Mesenteric fat pad (tissue), 1 donor: ENCODE measurements at places on chromosomes 6 and 20. TPM values are rescaled to one million over a fixed set of nuclear protein-coding genes. Genes with fewer than 3 reads are reported as not detected.

DNA sequence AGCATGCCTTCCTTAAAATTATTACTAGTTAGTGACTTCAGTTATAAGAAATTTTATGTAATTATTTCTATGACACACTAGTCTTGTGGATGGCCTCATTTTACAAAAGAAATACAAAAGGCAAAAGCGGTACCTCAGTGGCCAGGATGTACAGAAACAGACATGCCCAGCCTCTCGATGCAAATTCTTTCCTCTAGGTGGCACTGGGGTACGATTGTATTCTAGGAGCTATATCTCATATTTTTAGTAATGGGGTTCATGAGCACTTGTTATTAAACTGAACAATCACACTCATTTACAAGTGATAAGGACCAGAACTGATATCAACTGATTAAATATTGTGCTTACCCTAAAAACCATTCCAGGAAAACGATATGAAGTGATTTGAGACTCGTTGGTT is 59.8 kb downstream of the SOD2 start:
- no peak for DNase-seq

Gene EPPIN
- not detected for total RNA-seq

DNA sequence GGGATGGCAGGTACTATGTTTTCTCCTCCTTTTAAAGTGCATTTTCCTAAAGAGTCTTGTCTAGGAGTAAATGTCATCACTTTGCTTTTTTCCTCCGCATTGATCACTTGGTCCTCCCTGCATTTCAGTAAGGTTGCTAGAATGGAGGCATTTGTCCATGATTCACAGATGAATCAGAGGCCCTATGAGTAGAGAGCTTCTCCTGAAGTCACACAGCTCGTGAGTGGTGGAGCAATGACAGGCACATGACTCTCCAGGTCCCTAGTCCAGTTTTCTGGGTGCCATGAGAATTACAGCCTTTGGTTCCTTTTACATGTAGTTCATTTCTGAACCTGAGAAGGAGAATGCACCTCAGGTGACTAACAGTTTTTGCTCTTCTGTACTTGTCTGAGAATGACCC is 50.5 kb downstream of the HLA-A start:
- no peak for DNase-seq

DNA sequence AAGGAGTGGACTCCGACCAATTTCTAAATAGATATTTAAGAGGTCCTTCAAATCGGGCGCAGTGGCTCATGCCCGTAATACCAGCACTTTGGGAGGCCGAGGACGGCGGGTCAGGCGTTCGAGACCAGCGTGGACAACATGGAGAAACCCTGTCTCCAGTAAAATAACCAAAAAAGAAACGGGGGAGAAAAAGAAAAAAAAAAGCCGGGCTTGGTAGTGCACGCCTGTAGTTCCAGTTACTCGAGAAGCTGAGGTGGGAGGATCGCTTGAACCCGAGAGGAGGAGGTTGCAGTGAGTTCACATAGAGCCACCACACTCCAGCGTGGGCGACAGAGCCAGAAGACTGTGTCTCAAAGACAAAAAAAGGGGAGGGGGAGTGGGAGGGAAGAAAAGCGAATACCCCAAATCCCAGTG is 53.3 kb upstream of the HFE start:
- DNase-seq, result no peak

DNA sequence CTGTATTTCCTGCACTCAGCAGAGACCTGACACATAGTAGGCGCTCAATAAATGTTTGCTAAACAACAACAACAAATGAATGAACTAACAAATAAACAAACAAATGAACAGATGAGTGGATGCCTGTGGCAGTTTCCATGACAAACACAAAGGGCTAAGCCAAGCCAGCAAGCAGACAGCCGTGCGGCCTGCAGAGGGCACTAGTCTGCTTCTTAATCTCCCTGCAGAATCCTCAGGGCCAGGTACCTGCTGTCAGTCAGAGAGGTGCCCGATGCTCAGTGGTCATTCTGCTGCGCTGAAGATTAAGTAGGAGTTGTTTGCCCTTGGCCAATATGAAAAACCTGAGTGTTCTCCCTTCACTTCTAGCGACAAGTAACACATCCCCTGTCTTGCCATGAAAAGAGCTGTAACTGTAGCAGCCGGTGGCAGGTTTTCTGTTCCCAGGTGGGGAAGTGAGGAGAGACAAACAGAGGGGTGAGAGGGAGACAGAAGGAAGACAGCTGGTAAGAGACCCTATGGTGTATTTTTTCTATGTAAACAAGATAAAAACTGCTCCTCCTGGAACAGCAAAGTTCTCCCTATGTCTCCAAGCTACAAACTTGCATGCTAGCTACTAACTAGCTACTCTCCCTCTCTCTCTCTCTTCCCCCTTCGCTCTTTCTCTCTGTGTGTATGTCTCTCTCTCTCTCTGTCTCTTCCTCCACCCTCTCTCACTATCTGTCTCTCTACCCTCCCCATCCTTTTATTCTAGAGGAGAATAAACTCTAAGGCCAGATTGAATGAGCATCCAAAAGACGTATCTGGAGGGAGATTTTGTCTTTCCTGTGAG is at the start of gene MC3R:
Gene MC3R, plus strand, starts transcription at position 779 of the 829 bp plus-strand sequence. CDS start 112 bp downstream, outside the sequence.
- no peak for DNase-seq

GRCh38 chr6:24692848-24693592 is 25.9 kb downstream of the C6orf62 start:
- DNase-seq, result no peak

- DNase-seq, result no peak
Measured at GRCh38 chr6:18242062-18242851, 22.1 kb downstream of the DEK start.

Gene PLN
- 5.6 TPM for total RNA-seq

DNA sequence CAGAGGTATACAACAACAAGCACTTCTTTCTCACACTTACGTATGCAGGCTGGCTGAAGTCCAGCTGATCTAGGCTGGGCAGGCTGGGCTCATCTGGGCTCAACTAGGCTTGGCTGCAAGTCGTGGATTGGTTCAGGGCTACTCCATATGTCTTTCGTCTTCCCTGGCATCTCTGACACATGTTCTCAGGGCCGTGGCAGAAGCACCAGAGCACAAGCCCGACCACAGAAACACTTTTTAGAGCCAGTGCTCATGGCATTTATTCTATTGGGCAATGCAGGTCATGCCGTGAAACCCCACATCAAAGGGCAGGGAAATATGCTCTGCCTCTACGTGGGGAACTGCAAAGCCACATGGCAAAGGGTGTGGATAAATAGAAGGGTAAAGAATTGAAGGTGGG is 93.8 kb downstream of the RIN2 start:
- DNase-seq, result no peak

Gene ANKRD66
- not detected for total RNA-seq

Gene SLC2A10
- total RNA-seq, result 13.1 TPM

Gene CLPSL1
- not detected for total RNA-seq

Gene ADGB
- total RNA-seq, result not detected

- peak; percentile 90 for DNase-seq
Measured at GRCh38 chr6:170295510-170296422, 4.9 kb upstream of the DLL1 start.

GRCh38 chr6:138503881-138504680 is 4.8 kb upstream of the NHSL1 start:
- DNase-seq, result no peak

Gene TRAPPC3L
- total RNA-seq, result not detected

Gene ULBP1
- 0.19 TPM for total RNA-seq

Gene ARMC2
- 10.0 TPM for total RNA-seq

GRCh38 chr6:105740946-105741645 is 338.2 kb upstream of the PREP start:
- no peak for DNase-seq

Gene WFDC2
- total RNA-seq, result not detected

GRCh38 chr20:2653556-2654383 is 1.3 kb downstream of the NOP56 start:
- DNase-seq, result no peak

DNA sequence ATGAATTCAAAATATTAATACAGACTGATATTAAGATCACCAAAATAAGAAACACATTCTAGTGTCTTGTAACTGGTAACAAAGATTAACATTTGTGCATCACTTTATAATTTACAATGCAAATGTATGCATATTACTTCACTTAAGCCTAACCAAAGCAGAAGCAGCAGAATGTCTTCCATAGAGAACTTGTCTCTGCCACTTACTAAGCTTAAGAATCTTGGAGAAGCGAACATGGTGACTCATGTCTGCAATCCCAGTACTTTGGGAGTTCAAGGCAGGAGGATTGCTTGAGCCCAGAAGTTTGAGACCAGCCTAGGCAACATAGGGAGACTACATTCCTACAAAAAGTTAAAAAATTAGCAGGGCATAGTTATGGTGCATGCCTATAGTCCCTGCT is 18.8 kb downstream of the AK9 start:
- no peak for DNase-seq

DNA sequence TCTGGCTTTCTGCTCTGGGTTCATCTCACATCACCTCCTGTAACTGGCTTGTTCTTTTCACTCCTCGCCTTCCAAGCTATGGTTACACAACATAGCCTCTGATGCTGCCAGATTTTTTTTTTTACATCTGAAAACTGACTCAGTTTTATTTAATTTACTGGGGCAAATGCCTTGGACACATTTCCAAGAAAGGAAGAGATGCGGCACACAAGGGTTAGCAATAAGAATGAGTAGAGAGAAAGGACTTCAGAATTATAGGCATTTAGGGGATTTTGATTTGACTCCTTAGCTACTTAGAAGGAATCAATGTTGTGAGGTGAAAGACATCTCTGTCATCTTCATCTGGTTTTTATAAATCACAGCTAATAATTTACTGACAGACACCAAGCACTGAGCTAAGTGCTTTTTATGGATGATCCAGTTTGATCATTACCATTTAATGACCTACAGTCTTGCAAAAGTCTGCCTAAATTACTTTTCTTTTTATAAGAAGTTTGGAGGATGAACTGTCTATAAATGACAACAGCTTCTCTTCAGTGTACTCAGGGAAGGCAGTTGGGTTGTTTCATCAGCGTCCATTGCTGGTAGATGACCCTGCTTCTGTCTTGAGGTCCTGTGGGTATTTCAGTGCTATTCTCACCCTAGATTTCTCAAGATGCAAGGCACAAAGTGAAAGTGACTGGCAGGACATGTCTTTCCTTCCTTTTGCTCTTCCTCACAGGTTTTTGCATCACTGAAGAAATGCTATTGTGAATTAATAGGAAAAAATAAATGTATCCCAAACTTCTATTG is 31.1 kb downstream of the LAMA4 start:
- DNase-seq, result no peak

Gene CALHM4
- total RNA-seq, result not detected

Gene AGER
- 5.7 TPM for total RNA-seq

DNA sequence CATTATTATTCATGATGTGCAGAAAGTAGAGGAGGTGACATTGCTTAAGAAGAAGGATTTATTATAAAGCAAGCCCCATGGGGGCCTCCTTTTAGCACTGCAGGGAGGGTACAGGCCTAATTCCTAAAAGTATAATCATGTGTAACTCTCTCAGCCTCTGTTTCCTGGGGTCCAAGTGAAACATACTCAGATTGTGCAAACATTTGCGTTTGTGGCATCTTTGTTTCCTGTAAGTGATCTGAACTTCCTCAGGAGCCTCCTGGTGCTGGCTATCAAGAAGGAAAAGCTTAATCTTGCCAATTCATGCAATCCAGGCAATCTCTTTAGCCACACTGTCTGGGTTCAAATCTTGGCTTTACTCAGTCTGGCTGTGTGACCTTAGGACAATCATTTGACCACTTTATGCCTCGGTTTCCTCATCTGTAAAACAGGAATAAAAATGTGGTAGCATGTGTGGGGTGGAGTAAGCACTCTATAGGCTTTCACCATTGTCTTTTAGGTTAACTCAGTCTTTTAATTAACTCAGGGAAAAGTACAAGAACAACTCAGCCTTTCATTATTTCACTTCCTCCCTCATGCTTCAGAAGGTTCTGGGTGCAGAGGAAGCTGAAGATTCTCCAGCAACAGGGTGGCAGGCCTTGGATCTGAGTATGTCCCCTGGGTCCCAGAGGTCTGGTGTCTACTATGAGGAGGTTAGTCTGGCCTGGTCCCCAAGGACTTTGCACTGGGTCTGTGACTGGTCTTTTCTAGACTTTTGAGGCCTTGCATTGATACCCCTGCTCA is 831 bp upstream of the SIRPB2 start:
- no peak for DNase-seq

DNA sequence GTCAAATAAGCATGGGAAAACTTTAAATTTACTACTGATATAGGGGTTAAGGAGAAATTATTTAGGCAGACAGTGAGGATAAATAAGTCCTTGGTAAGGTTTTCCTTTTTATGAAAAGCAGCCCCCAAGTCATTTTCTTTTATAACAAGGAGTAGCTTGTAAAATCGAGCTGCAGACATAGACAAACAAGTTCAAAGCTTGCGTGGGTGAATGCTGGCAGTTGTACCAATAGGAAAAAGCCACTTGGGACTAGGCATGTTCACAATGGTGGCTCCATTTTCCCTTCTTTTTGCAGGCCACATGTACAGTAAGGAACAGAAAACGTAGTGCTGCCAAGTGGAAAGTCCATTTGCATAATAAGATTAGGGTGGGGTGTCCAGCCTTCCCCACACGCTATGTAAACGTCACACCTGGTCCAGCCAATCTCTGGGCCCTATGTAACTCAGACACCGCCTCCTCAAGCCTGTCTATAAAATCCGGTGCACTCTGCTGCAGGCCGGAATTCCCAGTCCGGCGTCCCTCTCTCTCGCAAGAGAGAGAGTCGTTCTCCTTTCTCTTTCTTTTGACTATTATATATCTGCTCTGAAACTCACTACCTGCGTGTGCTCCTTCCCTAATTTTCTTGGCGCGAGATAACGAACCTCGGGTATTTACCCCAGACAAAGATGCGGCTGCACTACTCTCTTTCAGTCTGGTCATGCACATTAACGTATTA is 217.1 kb upstream of the MAN1A1 start:
- no peak for DNase-seq

Gene MUCL3
- total RNA-seq, result not detected

DNA sequence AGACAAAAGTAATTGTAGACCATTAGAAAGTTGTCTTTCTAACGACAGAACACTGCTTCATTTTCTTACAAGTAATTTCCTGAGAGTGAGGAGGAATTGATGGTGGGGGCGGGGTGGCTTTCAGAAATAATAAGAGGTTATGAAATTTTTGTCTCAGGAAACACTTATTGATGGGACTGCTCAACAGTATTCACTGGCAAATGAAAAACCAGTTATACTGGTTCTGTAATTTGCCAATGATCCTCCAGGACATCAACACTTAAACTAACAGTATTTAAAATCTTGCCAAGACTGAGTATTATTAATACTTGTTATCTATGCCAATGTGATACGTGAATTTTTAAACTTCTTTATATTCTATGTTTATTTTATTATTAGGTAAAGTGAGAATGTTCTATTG is 41.8 kb upstream of the FUT9 start:
- no peak for DNase-seq

DNA sequence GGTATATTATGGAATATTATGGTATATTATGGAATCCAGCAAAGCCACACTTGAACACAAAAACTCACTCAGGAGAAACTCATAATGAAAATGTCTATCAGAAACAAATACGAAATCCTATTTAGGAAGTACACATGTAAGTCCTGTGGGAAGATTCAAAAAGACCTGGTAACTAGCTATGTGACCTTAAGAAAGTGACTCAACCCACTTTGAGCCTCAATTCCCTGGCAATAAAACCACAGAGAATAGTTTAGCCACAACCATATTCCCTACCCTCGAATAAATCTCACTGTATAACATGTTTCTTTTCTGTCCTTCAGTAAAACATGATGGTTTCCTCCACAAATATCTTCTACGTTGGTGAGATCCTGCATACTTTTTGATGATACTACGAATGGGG is 56.4 kb downstream of the ZMYND8 start:
- DNase-seq, result no peak

Gene PCMT1
- 78.7 TPM for total RNA-seq

- DNase-seq, result peak; percentile 68
Measured at GRCh38 chr20:1335961-1336698, 7.2 kb upstream of the SDCBP2 start.
